ENCODE measurements at places on chromosomes 16 and 17.

DNA sequence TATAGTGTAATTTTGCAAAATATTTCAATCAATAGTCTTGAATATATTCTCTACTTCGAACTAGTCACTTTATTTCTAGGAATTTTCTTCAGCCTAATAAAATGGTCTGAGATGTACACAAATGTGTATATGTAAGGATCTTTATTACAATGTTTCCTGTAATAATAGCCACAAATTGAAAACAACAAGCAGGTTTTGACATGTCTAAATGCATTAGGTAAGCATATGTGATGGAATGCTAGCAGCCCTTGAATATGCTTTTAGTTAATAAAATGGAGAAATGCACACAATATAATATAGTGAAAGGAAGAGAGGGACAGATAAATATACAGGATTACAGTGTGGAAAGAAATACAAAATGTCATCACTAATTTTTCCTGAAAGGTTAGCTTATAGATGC, 196.5 kb upstream of the IRX5 start:
- no peak for DNase-seq

DNA sequence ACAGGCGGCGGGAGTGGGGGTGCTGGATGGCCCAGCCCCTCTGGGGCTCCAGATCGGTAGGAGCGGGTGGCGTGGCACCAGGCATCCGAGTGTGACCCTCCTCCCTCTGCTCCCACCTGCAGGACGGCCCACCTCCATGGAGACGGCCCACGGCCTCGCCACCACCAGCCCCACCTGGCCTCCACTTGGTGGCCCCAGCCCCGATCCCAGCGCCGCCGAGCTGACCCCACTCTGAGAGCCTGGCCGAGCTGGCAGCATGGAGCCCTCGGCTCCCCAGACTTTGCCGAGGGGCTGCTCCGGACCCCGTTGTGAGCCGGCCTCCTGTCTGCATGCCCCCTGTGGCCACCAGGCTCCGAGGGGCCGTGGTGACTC, 4.7 kb upstream of the NUDT16L1 start:
- DNase-seq, result no peak

- no peak for DNase-seq
Measured at GRCh38 chr16:83830769-83831455, 23.1 kb downstream of the HSBP1 start.

- DNase-seq, result no peak
Measured at GRCh38 chr16:48617104-48617705, 7.2 kb upstream of the N4BP1 start.

- DNase-seq, result no peak
Measured at GRCh38 chr17:8292639-8293395, 2.4 kb downstream of the SLC25A35 start.

DNA sequence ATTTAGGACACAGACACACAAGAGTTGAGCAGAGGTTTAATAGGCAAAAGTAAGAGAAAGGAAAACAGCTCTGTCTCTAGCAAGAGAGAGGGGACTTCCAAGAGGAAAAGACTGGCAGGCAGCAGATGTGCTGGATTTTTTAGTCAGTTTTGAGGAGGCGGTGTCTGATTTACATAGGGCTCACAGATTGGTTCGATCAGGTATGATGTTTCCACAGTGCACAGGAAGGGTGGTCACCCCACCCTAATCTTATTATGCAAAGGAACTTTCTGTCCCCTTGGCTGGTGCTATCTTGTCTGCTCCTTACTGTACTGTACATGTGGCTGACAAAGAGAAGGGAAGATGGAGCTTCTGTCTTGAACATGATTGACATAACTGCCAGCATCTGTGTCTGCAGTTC, 25.3 kb downstream of the BFAR start:
- no peak for DNase-seq

- no peak for DNase-seq
Measured at GRCh38 chr17:15917438-15918027, 27.4 kb upstream of the ADORA2B start.

GRCh38 chr17:3603119-3603869, 5.9 kb downstream of the TRPV1 start:
- no peak for DNase-seq

- no peak for DNase-seq
Measured at GRCh38 chr16:70290949-70291519, 1.7 kb upstream of the AARS1 start.

GRCh38 chr17:16432017-16432416, 16.6 kb downstream of the TRPV2 start:
- DNase-seq, result no peak

- DNase-seq, result no peak
Measured at GRCh38 chr17:75442168-75443103, 14.0 kb upstream of the TMEM94 start.

- no peak for DNase-seq
Measured at GRCh38 chr16:68660359-68660795, 15.3 kb downstream of the CDH3 start.

GRCh38 chr17:11928436-11928835, 68.8 kb downstream of the ZNF18 start:
- DNase-seq, result no peak

DNA sequence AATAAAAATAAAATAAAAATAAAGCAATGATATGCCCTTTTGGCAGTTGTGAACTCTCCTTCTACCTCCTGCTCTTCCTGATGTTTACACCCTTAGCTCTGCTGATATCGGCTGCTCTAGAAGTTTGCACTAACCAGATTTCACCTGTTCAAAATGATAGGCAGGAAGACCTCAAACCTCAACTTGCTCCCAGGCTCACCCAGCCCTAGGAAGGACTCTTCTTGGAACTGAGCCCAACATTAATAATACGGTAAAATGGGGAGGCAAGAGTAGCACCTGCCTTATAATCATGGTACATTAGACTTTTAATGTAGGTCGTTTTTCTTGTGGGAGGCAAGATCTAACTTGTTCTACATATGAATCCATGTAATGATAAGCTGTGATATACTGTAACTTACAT, 61.2 kb upstream of the MED13 start:
- no peak for DNase-seq

GRCh38 chr17:19345486-19346350, 16.8 kb downstream of the B9D1 start:
- no peak for DNase-seq

DNA sequence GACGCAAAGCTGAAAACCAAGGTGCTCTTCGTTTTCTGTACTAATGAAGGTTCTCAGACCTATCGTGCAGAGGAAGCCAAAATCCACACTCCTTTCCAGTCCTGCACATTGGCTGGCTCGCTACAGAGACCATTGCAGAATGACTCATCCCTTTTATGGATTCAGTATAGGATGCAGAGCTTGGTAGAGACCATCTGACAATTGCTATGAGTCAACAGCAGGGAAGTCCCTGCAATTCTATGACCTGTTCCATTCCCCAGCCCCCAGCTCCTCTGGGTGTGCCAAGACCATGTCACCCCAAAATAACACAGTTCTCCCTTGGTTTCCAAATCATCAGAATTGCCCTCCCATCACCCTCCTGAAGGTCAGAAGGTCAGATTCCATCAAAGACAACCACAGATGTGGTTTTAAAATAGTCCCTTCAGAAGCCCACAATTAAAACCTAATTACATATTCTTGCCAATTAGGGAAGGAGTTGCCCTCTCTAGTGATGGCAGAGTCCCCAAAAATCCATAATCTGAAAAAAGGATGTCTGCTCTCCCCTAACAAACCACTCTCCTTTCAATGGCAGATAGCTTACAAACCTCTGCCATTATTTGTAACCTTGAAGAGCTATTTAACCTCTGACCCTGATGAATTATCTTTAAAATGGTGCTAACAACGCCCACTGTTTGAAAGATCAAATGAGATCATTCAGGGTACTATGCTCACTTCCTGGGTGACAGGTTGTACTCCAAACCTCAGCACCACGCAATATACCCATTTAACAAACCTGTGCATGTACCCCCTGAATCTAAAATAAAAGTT, 108.2 kb upstream of the RBBP6 start:
- DNase-seq, result no peak

- no peak for DNase-seq
Measured at GRCh38 chr17:6721744-6722143, 8.6 kb upstream of the SLC13A5 start.

DNA sequence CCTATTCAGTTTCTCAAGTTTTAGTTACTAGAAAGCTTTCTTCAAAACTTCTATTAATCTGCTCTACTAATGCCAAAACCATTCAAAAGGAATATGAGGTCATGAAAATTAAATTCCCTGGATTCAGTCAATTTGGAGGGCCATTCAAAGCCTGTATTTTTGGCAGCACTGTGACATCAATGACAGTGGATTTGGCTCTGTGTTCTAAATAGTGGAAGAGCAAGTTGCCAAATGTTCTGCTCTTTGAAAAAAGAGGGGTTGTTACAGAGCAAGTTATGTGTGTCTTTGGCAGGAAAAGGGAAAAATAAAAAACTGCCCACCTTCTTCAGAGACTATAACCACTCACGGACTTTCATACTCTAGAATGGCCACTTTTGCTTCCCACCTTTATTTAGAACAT, 3.2 kb upstream of the C16orf46 start:
- no peak for DNase-seq

DNA sequence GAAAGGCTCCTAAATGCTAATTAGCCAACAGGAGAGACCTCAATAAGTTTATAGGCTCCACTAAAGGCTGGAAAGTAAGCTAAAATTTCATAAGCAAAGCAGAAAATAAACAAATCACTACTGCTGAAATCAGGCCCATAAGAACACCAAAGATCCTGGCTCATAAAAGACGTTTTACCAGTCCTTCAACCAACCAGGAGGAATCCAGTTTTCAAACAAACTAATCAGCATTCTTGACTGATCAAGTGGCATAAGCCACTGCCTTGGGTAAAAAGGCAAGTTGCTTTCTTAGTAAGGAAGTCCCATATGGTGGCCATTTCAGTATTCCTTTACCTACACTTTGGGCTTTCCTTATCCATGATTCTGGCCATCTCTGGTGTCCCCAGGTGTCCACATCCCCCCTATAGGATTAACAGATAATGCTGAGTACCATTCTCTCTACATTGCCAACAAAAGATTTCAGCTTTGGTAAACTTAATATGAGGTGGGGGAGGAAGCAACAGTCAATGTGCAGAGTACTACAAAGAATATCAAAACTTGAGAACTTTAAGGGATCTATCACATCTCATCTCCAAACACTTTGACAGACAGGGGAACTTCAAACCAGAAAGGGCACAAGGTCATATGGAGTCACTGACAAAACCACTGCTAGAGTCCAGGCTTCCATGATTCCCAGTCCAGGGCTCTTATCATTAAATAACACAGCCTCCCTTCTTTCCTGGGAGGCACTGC, 1.3 kb downstream of the TOM1L2 start:
- DNase-seq, result no peak

Data from endothelial cell (in vitro differentiated cells).